ENCODE measurements at places on chromosomes 7 and 10. TPM values are rescaled to one million over a fixed set of nuclear protein-coding genes. Genes with fewer than 3 reads are reported as not detected.

CYP3A5 gene
- total RNA-seq: under 0.01 TPM

RBM20 gene
- total RNA-seq: under 0.01 TPM

MNX1 gene
- total RNA-seq: not detected

HGF gene
- 282 TPM for total RNA-seq

STAG3 gene
- total RNA-seq: 0.44 TPM

TCERG1L gene
- total RNA-seq: not detected

CRHR2 gene
- total RNA-seq: not detected

GPER1 gene
- 3.4 TPM for total RNA-seq

MMP21 gene
- not detected for total RNA-seq

TACC2 gene
- 6.8 TPM for total RNA-seq

SLC13A1 gene
- not detected for total RNA-seq

RGS10 gene
- total RNA-seq: 45.3 TPM

ZNF467 gene
- 0.72 TPM for total RNA-seq

TBXAS1 gene
- total RNA-seq: 0.66 TPM

BMS1 gene
- 23.5 TPM for total RNA-seq

GIMAP1 gene
- total RNA-seq: not detected

AGMO gene
- 0.22 TPM for total RNA-seq

DNMBP gene
- 26.3 TPM for total RNA-seq

SEC61A2 gene
- 6.6 TPM for total RNA-seq

FAM13C gene
- total RNA-seq: 0.14 TPM

MBL2 gene
- not detected for total RNA-seq

SLC16A12 gene
- total RNA-seq: 0.14 TPM

SEMA3E gene
- total RNA-seq: 1.7 TPM

CARD11 gene
- 0.88 TPM for total RNA-seq

KAZALD1 gene
- 12.2 TPM for total RNA-seq

OGDHL gene
- 0.14 TPM for total RNA-seq

RADIL gene
- total RNA-seq: 1.8 TPM

TUBB8 gene
- total RNA-seq: not detected

GNGT1 gene
- total RNA-seq: not detected

HMX2 gene
- total RNA-seq: not detected

FAM24A gene
- total RNA-seq: not detected

ANKRD30A gene
- total RNA-seq: not detected

OR9A2 gene
- total RNA-seq: not detected

CYP3A7 gene
- not detected for total RNA-seq

GAD2 gene
- total RNA-seq: not detected

GBX1 gene
- not detected for total RNA-seq

DRGX gene
- not detected for total RNA-seq

GATA3 gene
- 0.29 TPM for total RNA-seq

C7orf33 gene
- total RNA-seq: not detected

CHST3 gene
- 26.8 TPM for total RNA-seq

FAM241B gene
- not detected for total RNA-seq

GPR26 gene
- not detected for total RNA-seq

PODXL gene
- total RNA-seq: 0.88 TPM

ANTXRL gene
- total RNA-seq: not detected

CTBP2 gene
- total RNA-seq: 97.5 TPM

RPA3 gene
- 9.2 TPM for total RNA-seq

CHAT gene
- total RNA-seq: not detected

PHKG1 gene
- 0.86 TPM for total RNA-seq

CALHM1 gene
- not detected for total RNA-seq

All from placental pericyte (primary cell).